ENCODE measurements at places on chromosomes 13 and 19.

- no peak for DNase-seq
Observed at GRCh38 chr13:46103037-46103436, 1.8 kb downstream of the CPB2 start.

DNA sequence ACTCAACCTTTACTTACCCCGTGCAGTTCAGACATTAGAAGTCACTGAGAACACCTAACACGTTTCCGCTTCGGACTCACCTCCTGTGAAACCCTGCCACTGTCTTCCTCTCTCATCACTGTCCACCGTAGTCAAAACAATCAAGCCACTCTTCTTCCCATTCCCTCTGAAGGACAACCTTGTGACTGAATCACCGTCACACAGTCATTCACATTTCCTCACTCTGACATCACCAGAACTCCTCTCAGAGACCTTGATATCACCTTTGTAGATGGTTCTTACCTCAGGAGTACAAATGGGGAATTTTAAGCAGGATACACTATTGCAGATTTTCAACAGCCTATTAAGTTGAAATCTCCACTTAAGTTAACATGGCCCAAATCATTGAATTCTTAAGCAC, 1.3 kb upstream of the KBTBD6 start:
- DNase-seq = no peak

GRCh38 chr19:58355215-58355796, 2.0 kb upstream of the A1BG start:
- no peak for DNase-seq

GRCh38 chr13:98459721-98460370, 117.1 kb downstream of the STK24 start:
- DNase-seq = no peak

DNA sequence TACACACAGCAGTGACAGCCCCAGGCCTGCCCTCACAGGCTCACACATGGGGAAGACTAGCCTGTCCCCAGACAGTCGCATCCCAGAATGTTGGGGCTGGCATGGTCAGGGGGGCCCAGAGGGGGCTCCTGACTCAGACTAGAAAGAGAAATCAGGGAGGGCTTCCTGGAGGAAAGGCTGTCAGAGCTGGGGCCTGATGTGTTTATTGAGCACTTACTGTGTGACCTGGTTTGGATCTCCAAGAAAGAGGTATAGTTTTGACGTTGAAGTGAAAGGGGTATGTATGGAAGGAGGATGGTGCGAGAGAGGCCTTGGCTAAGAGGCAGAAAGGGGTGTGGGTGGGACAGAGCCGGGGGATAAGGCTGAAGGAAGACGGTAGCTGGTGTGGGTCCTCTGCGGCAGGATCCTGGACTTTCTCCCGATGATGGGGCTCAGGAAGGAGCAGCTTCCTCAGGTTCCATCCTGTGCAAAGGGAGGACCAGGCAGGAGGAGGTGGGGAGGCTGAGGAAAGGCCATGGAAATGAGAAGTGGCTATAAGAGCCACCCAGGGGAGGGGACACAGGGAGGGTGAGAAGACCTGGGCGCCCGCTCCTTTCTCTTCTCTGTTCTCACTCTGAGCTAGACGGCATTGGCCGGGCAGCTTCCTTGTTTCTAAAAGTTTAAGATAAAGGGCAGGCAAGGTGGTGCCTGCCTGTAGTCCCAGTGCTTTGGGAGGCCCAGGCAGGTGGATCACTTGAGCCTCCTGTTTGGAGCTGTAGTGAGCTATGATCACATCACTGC, 16.1 kb upstream of the BCL3 start:
- DNase-seq = no peak

GRCh38 chr19:27742041-27742440, 1470.9 kb downstream of the UQCRFS1 start:
- DNase-seq = no peak

- no peak for DNase-seq
Observed at GRCh38 chr13:113554333-113554700, 30.2 kb upstream of the TFDP1 start.

DNA sequence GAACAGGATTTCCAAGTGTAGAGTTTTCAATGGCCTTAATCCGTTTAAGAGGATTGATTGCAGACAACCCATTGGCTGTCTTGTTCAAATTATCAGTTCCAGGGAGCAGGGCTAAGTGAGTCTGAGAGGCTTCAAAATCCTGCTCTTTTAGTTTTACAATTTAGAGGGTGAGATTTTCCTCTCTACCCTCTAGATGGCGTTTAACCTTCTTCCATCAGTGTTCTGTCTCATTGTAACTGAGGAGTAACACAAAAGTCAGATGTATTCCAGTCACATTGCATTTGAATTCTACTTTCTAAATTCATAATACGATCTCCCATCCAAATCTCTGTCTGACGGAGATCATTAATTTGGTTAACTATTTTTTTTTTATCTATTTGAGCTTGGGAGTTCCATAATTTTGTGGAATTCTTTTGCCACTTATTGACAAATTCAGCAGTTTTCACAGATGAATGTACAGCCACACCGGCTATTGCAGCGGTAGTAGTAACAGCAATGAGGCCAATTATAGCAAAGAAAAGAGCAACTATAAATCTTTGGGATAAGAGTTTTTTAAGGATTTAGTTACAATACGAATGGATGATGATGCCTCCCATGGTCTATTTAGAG, 7.8 kb upstream of the C19orf84 start:
- DNase-seq = peak; percentile 53

GRCh38 chr19:47157431-47158321, 27.0 kb downstream of the SAE1 start:
- no peak for DNase-seq

DNA sequence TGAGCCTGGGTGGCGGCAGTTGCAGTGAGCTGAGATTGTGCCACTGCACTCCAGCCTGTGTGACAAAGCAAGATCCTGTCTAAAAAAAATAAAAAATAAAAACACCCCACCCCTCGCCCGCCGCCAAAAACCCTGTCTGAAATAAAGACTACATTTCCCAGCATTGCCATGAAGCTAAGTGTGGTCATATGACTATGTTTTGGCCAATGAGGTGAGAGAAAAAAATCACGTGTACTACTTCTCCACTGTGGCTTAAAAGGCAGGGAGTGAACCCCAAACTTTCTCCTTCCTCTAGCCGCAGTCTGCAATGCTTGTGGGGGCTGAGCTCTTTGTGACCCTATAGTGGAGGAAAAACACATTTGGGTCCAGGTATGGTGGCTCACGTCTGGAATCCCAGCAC, 54.9 kb downstream of the COLGALT1 start:
- DNase-seq = no peak

DNA sequence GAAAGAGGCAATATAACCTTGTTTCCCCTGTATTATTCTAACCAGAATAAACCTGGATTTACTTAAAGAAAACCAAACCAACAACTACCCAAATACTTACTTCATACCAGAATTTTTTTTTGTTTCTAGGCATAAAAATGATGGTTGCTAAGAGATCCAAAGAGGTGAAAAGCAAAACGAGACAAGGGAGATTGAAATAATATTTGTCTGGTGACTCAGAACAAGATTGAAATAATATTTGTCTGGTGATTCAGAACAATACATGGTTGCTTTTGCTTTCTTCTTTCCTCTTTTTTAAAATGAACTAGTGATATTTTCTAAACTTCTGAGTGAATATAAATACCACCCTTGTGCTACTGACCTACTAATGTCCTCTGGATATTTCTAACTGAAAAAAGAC, 592.9 kb downstream of the KCTD12 start:
- no peak for DNase-seq

DNA sequence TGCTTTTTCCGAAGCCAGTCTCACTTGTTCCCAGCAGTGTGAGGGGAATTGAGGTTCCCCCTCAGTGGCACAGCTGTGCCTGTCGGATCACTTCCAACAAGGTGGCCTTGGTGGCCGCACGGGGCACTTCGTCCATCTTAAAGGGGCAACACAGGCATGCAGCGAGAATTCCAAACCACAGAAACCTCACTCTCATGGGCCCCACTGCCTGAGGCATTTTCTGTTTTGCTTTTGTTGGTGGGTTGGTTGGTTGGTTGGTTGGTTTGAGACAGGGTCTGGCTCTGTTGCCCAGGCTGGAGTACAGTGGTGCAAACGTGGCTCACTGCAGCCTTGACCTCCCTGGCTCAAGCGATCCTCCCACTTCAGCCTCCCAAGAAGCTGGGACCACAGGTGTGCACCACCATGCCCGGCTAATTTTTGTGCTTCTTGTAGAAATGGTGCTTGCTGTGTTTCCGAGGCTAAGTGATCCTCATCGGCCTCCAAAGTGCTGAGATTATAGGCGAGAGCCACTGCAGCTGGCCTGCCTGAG, 3.7 kb upstream of the NDUFS7 start:
- no peak for DNase-seq

DNA sequence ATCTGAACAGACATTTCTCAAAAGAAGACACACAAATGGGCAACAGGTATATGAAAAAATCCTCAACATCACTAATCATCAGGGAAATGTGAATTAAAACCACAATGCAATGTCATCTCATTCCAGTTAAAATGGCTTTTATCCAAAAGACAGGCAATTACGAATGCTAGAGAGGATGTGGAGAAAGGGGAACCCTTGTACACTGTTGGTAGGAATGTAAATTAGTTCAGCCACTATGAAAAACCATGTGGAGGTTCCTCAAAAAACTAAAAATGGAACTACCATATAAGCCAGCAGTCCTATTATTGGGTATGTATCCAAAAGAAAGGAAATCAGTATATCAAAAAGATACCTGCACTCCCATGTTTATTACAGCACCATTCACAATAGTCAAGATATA, 24.7 kb upstream of the ZC3H13 start:
- DNase-seq = no peak

DNA sequence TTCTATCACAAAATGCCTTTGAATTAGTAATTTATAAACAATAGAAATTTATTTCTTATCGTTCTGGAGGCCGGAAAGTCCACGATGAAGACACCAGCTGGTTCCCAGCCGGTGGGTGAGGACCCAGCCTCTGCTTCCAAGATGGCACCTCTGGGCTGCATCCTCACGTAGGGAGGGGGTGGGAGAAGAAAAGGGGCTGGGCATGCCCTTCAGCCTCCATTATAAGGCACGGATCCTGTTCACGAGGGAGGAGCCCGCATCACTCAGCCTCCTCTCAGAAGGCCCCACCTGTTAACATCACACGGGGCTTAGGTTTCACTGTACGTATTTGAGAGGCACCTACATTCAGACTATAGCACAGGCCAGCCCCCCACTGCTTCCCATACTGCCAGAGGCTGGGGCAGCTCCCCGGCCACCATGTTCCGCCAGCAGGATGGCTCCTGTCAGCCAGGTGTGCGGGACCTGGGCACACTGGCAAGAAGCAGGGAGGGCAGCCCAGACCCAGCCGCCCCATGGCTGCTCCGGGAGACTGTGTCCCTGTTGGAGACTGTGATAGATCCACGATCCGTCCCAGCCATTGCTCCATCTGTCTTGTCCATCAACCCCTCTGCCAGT, 131.6 kb downstream of the SOX1 start:
- DNase-seq = no peak

DNA sequence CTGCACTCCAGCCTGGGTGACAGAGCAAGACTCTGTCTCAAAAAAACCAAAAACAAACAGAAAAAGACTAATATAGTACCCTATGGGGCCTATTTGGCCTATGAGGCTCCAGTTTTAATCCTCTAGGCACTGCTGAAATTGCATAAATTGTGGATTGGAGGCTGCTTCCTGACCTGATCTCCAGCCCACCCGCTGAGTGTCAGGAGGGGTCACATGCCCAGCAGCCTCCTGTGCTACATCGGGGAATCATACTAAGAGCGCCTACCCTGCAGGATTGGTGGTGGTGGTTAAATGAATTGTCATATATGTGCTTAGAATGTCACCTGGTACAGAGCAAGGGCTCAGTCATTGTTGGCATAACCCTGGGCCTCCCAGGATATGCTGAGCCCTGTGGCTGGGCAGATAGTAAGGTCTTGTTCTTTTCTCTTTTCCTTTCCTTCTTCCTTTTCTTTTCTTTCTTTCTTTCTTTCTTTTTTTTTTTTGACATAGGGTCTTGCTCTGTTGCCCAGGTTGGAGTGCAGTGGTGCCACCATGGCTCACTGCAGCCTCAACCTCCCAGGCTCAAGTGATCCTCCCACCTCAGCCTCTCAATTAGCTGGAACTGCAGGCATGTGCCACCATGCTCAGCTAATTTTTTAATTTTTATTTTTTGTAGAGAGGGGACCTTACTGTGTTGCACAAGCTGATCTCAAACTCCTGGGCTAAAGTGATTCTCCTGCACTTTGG, 31.3 kb downstream of the LTBP4 start:
- DNase-seq = no peak

- no peak for DNase-seq
Observed at GRCh38 chr13:88707646-88708045, 1036.5 kb downstream of the SLITRK5 start.

GRCh38 chr19:46748325-46749109, 2.3 kb upstream of the STRN4 start:
- DNase-seq = peak; percentile 64

GRCh38 chr13:31175847-31176532, 14.3 kb upstream of the HSPH1 start:
- no peak for DNase-seq

- DNase-seq = no peak
Observed at GRCh38 chr13:98997738-98998641, 20.1 kb upstream of the DOCK9 start.

DNA sequence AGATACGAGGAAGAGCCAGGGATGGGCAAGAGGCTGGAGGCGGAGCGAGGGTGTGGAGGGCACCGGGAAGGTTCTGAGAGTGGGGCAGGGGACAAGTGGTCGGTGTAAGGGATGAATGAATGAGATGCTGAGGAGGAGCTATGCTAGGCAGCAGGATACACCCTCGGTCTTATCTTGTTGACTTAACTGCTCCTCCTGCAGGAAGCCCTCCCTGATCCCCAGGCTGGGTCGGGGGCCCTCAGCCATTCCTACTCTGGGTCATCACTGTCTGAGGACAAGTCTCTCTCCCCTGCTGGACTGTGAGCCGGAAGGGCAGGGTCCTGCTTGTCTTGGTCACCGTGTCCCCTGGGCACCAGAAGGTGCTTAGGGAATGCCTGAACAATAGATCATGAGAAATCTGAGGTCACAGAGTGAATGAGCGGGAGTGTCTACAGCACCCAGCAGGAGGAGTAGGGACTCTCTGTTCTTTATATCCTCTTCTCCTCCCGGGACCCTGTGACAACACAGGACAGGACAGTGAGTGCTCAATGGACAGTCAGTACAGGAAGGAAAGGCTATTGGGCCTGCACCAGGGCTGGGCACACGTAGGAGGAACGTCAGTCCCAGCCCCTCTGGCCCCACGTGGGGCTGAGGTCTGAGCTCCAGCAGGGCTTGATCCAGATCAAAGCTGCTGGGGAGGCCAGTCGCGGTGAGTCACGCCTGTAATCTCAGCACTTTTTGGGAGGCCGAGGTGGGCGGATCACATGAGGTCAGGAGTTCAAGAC, 6.5 kb downstream of the NKPD1 start:
- DNase-seq = no peak

GRCh38 chr19:50601407-50602088, 33.3 kb upstream of the LRRC4B start:
- no peak for DNase-seq

DNA sequence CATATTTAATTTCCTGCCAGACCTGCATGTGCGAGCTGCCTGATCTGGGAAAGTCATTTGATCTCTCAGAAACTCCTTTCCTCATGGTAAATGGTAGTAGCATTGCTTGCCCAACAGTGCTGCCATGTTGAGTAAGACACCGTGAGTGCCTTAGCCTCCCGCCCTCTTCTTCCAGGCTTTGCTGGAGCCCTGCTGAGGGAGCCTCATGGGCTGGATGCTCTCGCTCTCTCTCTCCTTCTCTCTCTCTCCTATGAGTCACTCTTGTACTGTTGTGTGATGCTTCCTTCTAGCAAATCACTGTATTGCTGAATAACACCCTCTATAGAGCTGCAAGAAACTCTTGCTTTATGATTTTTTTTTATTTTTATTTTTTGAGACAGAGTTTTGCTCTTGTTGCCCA, 365.5 kb downstream of the UQCRFS1 start:
- no peak for DNase-seq

GRCh38 chr13:25967144-25967543, 84.7 kb downstream of the SHISA2 start:
- no peak for DNase-seq

All from thymus (tissue), 14 donors.